Psoas muscle (tissue), 8 donors: ENCODE measurements at places on chromosomes 1 and 21.

GRCh38 chr1:217660353-217661062 lies 29.4 kb downstream of the SPATA17 start:
- H3K4me3 ChIP-seq = no peak overlapping the region
- H3K27ac ChIP-seq = no peak overlapping the region
- no peaks in the 10 kb centered on the region for H3K36me3 ChIP-seq

- DNase-seq = no peak
- no peaks in the 10 kb centered on the region for H3K27me3 ChIP-seq
- no peak overlapping the region for H3K4me3 ChIP-seq
- H3K36me3 ChIP-seq = no peaks in the 10 kb centered on the region
Measured at GRCh38 chr1:173601588-173601987, 1.3 kb downstream of the SLC9C2 start.

GRCh38 chr1:155013632-155014031 lies 11.0 kb downstream of the ZBTB7B start:
- no peaks in the 10 kb centered on the region for H3K27me3 ChIP-seq
- DNase-seq = no peak
- H3K4me3 ChIP-seq = no peak overlapping the region
- H3K4me1 ChIP-seq = peaks cover 46% of the 10 kb centered on the region

DNA sequence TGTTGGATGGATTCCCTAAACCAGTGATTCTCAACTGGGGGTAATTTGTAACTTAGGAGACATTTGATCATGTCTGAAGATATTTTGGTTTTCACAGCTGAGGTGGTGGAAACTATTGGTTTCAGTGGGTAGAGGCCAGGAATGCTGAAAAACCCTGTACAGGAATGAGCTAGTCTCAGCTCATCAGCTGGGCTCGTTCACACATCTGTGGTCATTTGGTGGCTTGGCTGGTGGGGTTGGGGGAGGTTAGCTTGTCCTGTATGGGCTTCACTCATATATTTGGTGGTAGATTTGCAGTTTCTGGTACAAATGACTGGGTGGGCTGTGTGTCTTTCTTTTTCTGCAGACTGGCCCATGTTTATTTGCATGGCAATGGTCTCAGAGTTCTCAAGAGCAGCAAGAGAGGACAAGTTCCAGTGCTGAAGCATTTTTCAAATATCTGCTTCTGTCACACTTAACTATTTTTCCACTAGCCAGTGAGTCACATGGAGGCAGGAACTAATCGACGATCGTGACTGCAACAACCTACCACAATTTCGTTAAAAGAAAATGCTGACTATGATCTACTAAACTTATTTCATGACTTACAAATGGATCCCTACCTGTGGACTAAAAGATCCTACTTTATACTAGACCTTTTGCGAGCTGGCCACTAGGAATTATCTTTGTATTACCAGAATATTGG lies 321.7 kb upstream of the PLXNA2 start:
- H3K27ac ChIP-seq = no peak overlapping the region
- no peaks in the 10 kb centered on the region for H3K27me3 ChIP-seq
- H3K4me1 ChIP-seq = no peaks in the 10 kb centered on the region
- no peaks in the 10 kb centered on the region for H3K36me3 ChIP-seq

DNA sequence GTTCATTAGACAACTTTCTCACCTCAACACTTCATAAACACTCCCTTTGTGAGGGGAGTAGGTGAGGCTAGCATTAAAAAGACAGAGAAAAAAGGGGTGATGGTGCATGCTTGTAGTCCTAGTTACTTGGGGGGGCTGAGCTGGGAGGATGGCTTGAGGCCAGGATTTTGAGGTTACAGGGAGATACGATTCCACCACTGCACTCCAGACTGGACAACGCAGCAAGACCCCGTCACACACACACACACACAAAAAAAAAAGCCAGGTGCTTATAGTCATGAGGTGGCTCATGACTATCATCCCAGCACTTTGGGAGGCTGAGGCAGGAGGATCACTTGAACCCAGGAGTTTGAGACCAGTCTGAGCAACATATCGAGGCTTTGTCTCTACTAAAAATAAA lies 29.6 kb downstream of the GON4L start:
- no peak for DNase-seq
- no peak overlapping the region for H3K4me3 ChIP-seq
- no peak overlapping the region for H3K27ac ChIP-seq
- peaks cover 7% of the 10 kb centered on the region for H3K36me3 ChIP-seq
- no peaks in the 10 kb centered on the region for H3K27me3 ChIP-seq

DNA sequence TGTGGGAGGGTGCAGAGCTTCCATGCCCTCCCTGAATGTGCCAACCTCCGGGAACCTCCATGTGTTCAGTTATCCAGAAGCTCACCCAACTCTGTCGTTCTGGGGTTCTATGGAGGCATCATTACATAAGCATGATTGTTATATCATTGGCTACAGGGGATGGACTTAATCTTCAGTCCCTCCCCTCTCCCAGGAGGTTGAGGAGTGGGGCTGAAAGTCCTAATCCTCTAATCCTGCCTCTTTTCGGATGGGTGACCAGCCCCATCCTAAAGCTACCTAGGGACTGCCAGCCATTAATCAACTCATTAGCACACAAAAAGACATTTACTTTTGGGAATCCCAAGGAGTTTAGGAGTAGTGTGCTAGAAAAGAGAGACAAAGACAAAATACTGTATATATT lies 32.0 kb upstream of the PSEN2 start:
- no peaks in the 10 kb centered on the region for H3K27me3 ChIP-seq
- H3K4me3 ChIP-seq = no peak overlapping the region
- no peaks in the 10 kb centered on the region for H3K4me1 ChIP-seq
- DNase-seq = no peak

GRCh38 chr1:210905944-210906453 lies 227.9 kb downstream of the KCNH1 start:
- no peaks in the 10 kb centered on the region for H3K36me3 ChIP-seq
- H3K4me3 ChIP-seq = no peak overlapping the region
- no peaks in the 10 kb centered on the region for H3K27me3 ChIP-seq
- no peaks in the 10 kb centered on the region for H3K4me1 ChIP-seq

GRCh38 chr21:15841856-15842564 lies 112.2 kb downstream of the USP25 start:
- DNase-seq = no peak
- H3K4me3 ChIP-seq = no peak overlapping the region
- peaks cover 6% of the 10 kb centered on the region for H3K4me1 ChIP-seq
- H3K36me3 ChIP-seq = peaks cover 35% of the 10 kb centered on the region

DNA sequence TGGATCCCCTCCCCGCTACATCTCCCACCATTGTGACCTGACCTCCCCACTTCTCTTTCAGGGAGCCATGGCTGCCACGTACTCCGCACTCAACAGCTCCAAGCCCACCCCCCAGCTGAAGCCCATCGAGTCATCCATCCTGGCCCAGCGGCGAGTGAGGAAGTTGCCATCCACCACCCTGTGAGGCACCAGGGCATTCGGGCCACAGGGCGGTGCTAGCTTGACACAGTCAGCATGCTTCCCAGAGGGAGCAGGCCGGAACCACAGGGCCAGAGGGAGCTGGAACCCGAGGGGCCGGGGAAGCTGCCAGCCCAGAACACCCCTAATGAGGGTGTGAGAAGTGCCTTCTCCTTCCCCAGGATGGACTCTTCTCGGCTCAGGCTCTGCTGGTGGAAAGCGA lies 44.5 kb downstream of the RPS6KA1 start:
- H3K36me3 ChIP-seq = no peaks in the 10 kb centered on the region
- DNase-seq = no peak
- H3K4me3 ChIP-seq = no peak overlapping the region
- H3K27me3 ChIP-seq = no peaks in the 10 kb centered on the region

DNA sequence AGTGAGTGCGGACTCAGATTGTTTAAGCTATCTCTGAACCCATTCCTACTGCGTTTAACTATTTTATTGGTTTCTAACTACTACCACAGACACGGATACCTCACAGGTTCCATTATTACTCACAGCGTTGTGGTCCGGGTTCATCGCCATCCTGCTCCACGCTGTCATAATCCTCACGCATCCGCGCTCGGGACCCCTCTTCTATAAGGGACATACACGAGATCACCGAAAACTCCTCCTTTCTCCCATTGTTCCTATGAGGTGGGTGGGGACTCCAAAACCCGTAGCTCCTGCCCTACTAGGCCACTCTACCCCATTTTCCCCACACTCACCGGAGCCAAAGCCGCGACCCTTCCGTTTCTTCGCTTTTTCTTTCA lies 610 bp downstream of the RBM8A start:
- no peak for DNase-seq
- H3K27ac ChIP-seq = peak overlapping the region; percentile 98
- H3K27me3 ChIP-seq = no peaks in the 10 kb centered on the region
- no peaks in the 10 kb centered on the region for H3K36me3 ChIP-seq

DNA sequence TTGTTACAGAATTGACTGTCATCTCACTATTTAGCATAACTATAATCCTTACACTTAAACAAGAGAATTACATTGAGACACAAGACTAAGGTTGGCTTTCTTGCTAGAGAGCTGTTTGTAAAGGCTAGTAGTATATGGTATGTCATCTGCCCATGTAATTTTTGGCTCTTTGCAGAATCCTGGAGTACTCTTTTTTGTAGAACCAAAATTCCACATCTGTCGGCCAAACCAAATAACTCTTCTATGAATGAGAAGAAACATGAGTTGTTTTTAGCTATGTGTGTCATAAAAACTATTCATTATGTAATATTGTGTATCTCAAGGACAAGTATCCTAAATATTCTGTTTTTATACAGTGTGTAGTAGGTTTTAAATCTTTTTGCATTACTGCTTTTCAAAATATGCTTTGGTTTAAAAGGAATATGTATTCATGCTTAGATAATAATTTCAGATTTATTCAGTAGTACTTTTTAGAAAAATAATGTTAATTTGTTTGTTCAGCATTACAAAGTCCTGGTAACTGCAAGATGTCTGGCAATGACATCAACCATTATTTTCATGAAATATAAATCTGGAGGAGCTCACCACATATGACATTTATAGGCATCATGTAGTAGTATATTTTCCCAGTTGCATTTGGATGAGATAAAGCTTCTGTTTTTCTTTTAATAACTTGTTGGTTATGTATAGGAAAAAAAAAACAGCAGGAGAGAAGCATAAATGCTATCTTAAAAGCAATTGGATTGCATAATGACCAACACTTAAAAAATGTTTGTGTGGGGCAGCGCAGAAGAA lies 159.8 kb downstream of the HS2ST1 start:
- H3K27ac ChIP-seq = no peak overlapping the region
- H3K27me3 ChIP-seq = no peaks in the 10 kb centered on the region
- no peak overlapping the region for H3K4me3 ChIP-seq
- H3K4me1 ChIP-seq = no peaks in the 10 kb centered on the region
- DNase-seq = no peak
